Tongue (tissue), 3 donors: ENCODE measurements at places on chromosomes 3 and 15. TPM values are rescaled to one million over a fixed set of nuclear protein-coding genes. Genes with fewer than 3 reads are reported as not detected.

Gene TTLL13
- total RNA-seq: not detected

Gene FHIT
- 7.4 TPM for total RNA-seq

Gene DNAH12
- 0.21 TPM for total RNA-seq

Gene DAZL
- total RNA-seq: not detected

Gene MOBP
- total RNA-seq: not detected

Gene CLN6
- 10.9 TPM for total RNA-seq

Gene RHCG
- total RNA-seq: 70.4 TPM

Gene MAP6D1
- 27.5 TPM for total RNA-seq

Gene CCDC12
- 28.6 TPM for total RNA-seq

Gene DUOXA2
- 1.2 TPM for total RNA-seq

Gene CCDC13
- 1.1 TPM for total RNA-seq

Gene GABRA5
- total RNA-seq: 0.62 TPM

Gene SLITRK3
- total RNA-seq: 0.51 TPM

Gene MYEF2
- total RNA-seq: 10.6 TPM

Gene ABI3BP
- total RNA-seq: 88.9 TPM

Gene GCHFR
- 3.3 TPM for total RNA-seq

Gene ZCWPW2
- total RNA-seq: 1.0 TPM

Gene GABRB3
- 4.8 TPM for total RNA-seq
